ENCODE measurements at places on chromosomes 16 and 17.
A peak's percentile ranks its signal among the peaks of the same experiment; 100 is the strongest.

GRCh38 chr16:63415014-63415413 is 1378.8 kb upstream of the CDH8 start:
- DNase-seq: no peak

DNA sequence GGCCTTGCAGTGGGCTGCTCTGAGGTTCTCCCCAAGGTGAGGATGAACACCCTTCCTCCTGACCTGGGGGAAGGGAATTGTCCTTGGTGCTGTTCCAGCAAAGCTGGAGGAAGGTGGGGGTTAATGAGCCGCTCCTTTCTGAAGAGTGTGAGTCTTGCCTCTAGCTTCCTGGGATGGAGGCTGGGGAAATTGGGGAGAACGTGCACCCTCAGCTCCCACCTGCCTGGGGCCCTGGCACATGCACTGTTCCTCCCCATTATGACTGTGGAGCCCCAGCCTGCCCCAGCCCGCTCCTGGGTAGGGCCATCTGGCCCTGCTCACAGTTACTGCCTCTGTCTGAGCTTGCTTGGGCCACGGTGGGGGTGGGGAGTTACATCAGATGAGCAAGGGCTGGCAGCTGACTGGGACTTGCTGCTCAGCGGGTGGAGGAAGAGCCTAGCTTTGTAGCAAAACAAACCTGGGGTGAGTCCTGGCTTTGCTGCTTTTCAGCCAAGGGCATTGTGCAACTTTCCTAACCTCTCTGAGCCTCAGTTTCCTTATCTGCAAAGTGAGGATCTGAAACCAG is 11.1 kb downstream of the TNS4 start:
- peak; percentile 35 for DNase-seq

DNA sequence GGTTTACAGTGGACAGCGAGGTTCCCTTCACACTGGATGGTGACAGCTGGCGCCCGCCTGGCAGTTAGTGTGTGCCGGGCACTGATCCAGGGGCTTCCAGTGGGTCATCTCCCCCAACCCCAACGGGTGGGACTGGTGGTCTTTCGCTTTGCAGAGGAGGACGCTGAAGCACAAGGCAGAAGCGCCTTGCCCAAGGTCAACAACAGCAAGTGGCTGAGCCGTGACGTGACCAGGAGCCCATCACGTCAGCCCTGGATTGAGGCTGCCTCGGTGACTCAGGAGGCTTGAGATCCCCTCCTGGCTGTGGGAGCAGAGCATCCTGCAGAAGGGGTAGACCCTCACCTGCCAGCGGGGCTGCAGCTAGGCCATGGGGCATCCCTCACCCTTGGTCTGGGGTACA is 215.3 kb downstream of the RBFOX3 start:
- no peak for DNase-seq

DNA sequence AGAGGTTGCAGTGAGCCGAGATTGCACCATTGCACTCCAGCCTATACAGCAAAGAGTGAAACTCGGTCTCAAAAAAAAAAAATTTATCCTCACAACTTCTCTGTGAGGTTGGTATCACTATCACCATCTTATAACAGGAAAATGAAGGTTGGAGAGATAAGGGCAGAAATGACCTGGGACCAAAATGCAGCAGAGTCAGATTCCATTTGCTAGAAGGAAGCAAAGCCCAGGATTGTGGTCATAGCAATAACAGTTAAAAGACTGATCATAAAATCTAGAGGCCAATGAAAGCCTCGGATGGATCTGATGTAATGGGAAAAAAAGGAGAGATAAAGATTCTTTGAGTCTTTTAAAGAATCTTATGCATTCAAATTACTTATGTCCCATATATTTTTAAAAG is 69.6 kb upstream of the TEKT1 start:
- no peak for DNase-seq

- DNase-seq: no peak
These were observed 9.9 kb downstream of the CAPNS2 start for GRCh38 chr16:55576384-55576783.

DNA sequence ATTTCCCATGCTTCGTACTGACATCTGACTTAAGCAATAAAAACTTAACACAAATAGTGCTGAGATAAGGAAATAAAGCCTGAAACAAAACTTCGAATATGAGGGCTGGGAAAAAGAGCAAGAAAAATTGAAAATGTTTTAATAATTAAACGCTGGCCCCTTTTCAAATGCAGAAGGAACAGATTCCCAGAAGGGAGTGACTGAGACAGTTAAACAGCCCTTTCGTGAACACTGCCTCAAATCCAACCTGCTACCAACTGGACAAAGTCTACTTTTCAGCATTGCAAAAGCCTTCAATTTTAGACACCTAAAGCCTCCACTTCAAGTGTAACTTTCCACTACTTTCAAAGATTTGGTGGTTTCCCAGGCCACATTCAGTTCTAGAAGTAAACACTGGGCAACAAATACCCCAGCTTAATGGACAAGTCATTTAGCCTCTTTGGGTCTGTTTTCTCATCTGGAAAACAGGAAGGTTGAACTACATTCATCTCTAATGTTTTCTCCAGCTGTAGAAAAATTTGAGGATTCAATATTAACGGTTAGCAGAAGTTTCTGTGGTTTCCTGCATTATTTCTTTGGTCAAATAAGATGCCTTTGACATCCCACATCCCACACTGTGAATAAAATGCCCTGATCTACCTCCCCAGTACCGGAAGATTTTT is 11.8 kb downstream of the RFFL start:
- no peak for DNase-seq

DNA sequence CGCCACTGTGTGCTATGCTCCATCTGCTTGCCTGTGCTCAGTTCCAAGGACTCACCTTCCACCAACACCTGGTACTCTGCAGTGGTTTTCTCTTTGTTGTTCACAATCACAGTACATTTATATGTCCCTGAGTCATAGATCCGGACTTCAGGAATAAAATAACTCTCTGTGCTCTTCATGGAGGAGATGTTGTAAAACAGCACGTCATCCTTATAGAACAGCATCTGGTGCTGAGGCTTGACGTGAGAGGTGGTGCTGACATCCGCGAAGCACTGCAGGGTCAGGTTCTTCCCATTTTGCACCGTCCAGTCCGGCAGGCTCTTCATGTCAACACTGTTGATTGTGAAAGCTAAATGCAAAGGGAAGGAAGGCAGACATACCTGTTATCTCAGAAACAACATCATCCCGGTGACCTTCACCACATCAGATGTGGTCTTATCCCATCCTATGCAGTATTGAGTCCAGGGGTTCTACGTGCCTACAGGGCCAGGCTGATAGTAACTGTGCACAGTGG is 12.8 kb downstream of the PECAM1 start:
- no peak for DNase-seq

DNA sequence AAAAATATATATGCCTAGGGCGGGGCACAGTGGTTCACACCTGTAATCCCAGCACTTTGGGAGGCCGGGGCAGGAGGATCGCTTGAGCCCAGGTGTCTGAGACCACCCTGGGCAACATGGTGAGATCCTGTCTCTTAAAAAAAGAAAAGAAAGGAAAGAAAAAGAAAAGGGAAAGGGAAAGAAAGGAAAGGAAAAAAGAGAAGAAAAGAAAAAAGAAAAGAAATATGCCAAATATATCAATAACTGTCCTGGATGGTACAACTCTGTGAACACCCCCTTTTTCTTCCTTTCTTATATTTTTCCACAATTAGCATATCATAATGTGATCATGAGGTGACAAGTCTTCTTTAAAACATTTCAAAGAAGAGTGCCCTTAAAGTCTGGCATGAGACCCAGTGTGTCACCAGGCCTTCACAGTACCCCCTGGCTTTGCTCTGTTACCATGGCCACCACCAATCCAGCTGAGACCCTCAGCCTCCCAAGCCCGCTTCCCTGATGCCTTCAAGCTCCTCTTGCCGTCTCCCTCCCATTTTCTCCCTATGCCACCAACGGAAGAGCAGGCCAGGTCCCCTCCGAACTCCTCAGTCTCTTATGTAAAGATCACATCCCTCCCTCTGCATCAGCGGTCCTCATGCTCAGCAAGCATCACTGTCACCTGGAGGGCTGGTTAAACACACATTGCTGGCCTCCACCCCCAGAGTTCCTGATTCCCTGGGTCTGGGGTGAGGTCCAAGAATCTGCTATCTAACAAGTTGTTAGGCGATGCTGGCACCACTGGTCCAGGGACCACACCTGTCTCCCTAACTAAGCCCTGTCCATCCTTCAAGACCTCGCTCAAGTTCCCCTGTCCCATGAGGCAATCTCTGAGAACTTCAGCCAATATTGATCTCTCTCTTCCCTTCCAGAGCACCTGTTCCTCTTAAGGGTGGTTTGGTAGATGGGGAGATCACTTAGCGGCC is 44.5 kb downstream of the CUEDC1 start:
- no peak for DNase-seq

DNA sequence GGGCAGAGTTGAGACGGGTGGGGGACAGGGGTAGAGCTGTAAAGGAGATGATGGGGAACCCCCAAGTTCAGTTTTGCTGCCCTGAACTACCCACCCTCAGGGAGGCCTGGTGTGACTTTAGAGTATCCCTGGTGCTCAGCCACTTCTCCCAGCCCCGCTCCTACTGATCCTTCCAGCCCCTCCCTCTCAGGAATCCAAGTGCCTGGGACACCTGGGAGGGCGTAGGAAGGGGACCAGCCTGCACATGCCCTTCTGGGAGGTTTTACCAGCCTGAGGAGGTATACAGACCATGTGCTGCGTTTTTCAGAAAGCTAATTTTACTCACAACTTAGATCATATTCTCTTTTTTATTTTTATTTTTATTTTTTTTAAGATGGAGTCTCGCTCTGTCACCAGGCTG is 4.1 kb downstream of the ST6GALNAC2 start:
- no peak for DNase-seq

GRCh38 chr16:1180549-1181403 is 27.9 kb downstream of the CACNA1H start:
- DNase-seq: no peak

All from glutamatergic neuron (in vitro differentiated cells).